NCI-H1436 treated with DMSO at 0.1 percent for 48 hours (cell line): ENCODE measurements at places on chromosomes 12 and 14.

DNA sequence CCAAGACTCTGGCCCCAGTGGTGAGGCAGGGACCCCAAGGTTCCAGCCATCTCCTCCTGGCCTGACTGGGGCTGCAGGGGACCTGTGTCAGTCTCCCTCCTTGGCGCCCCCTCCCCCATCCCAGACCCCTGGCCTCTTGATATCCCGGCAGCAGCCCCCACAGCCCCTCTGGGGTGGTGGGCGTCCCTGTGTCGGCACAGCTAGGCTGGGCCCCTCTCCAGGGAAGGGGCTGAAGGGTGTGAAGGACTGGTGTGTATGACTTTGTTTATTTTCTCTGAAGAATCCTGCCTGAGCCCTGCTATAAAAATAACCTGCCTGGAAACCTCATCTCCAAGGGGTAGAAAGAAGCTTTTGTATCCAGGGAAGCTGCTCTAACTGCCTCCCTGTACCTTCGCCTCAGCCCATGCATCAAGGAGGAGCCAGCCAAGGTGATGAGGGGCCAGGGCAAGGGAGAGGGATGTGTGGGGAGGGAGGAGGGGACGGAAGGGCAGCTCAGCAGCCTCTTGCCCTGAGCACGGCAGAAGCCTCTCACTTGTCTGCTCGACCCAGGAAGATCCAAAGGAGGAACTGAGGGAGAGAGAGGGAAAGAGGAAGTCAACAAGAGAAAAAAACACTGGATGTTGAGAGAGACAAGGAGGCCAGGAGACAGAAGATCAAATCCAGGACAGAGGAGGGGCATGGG is 25.4 kb upstream of the COL2A1 start:
- no peak for DNase-seq

DNA sequence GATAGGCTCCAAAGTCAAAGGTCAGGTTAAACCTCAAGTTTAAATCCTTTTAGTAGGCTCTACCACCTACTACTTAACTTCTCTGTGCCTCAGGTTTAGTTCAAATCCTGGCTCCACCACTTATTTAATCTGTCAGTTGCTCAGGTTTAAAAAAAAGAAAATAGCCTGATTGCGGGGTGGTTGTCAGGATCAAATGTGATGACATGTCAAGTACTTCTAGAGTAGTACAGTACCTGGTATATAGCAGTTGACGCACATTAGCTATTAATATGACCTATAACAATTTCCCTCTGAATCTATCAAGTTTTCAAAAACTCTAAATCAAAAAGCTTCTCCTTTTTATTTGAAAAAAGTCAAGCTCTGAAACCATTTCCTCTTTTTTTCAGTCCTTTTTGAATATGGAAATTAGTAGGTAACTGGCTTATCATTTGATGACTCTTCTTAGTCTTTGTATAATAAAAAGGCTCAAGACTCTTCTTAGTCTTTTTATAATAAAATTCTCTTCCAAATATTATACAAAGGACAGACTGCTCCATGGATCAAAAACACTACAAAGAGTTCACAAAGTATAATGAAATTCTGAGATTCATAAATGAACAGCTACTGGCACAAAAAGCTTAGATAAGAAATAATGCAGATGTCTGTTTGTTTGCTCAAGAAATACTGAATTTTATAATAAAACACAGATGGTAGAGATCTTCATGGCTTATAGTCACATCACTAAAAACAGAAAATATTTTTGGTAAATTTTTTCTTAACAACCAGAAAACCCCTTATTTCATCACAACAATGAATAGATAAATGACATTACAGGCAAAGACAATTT is 5.0 kb downstream of the OSBPL8 start:
- no peak for DNase-seq

DNA sequence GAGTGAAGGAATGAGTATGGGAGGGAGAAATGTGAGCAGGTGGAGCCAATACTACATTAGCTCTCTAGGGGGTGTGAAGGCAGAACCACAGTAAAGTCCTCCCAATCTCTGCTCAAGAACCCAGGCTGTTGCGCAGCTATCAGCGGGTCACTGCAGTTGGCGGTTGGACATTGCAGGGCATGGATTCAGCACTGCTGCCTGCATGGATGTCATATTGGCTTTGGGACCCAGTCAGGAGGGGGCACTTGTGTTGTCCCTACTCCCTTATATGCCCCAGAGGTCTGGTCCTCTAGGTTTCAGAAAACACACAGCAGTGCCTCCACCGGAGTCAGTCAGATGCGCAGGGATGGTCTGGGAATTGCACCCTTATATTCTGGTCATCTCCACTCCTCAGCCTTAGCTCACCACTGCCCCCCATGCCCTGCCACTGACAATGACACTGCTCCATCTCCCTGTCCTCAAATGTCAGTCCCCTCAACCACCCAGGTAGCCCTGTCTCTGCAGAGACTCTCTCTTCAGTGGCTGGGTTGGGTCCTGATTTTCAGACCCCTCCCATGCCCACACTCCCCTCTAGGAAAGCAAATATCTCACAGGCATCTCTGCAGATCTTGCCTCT is 9.6 kb downstream of the ZDHHC22 start:
- DNase-seq, result no peak

GRCh38 chr14:67764496-67764895 is 51.9 kb downstream of the ZFYVE26 start:
- no peak for DNase-seq

- DNase-seq, result no peak
Observed at GRCh38 chr12:67508830-67509229, 139.7 kb upstream of the DYRK2 start.

GRCh38 chr12:20704860-20705259 is 9.7 kb downstream of the SLCO1C1 start:
- no peak for DNase-seq

GRCh38 chr12:108853981-108854446 is 3.4 kb downstream of the SSH1 start:
- DNase-seq, result no peak

- no peak for DNase-seq
Observed at GRCh38 chr12:71719647-71720370, 33.9 kb downstream of the TMEM19 start.

DNA sequence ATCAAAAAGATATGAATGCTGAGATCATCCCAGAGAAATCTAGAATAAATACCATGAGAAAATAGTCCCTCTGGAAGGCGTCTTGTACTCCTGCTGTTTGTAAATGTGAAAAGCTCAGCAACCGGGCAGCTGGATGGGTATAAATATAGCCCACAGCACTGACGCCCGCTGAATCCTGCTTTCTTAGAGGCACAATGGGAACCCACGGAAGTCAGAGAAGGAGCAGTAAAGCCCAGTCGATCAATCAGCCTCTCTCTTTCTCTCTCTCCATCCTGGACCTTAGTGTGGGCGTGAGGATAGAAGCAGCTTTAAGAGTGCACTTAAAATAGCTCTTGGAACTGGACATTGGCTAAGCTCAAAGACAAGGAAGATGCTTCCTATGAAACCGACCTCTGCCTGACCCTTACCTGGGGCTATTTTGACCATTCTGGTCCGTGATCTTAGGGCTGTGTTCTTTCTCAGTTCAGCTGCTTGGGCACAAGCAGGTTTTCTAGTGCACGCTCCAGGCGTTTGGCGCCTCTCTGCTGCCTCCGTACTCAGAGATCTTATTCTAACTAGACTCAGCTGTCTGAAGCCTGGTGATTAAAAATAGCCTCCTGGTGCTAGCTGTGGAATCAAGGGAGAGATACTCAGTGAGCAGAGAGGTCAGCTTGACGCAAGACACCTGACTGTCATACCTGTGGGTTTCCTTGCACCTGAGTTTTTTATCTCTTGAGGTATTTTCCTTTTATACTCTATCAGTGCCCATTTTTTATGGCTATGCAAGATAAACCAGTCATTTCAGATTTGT is 144.6 kb downstream of the ETV6 start:
- no peak for DNase-seq

GRCh38 chr12:94534774-94535509 is 75.3 kb upstream of the CEP83 start:
- DNase-seq, result no peak

- no peak for DNase-seq
Observed at GRCh38 chr14:94771906-94772490, 2.1 kb upstream of the GSC start.

DNA sequence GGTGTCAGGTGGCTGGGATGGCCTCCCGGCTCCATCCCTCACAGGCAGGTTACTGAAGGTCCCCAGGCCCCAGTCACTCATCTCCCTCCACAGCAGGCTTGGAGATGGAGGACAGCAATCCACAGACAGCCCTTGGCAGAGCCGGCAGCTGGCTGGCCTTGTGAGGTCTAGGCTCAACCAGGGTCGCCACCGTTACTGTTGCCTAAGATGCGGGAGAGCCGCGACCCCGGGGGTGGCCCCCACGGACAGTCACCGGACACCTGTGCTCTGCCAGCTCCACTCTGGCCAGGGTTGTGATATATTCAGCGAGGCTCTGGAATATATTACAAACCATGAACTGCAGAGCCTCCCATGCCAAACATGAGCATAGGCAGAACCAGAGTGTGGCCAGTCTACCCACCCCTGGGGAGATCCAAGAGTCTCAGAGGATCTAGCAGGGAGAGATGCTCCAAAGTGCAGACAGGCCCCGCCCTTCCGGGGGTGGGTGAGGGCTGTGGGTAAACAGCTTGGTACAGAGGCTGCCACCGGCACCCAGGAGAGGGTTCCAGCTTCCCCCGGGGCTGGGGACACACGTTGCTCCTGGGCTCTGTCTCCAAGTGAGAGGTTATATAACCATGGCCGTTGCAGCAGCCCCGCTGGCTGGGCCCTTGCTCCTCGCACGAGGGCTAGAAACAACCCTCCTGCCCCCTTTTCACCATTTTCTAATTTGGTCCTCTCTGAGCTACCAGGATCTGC is 55.9 kb upstream of the DIO3 start:
- DNase-seq, result no peak

DNA sequence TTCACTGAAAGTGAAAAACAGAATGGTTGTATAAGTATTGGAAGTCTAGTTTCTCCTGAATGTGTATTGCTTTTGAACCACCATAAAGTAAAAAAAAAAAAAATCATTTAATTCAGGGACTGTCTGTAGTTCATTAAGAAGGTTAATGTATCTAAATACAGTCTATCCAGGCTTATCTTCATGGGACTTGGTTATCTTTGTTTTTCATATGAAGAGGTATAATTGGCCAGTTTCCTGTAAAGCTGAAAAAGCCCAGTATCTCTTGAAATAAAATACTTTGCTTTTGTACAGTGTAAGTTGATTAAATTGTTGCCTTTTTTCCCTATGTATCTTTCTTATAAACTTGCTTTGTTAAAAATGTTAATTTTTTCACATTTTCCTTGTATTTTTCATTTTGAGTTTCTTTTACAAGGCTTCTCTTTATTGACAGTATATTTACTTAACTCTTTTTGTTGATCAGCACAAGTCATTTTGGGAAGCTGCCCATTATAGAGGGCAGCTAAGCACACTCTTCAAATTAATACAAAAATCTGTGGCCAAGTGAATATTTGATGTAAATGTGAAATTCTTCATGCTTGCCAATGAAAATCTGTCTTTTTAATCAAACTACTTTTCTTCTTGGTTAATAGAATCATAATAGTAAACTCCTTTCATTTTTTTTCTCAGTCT is 156.0 kb downstream of the TMTC3 start:
- DNase-seq, result no peak

- no peak for DNase-seq
Observed at GRCh38 chr14:92679246-92679645, 69.2 kb downstream of the LGMN start.

GRCh38 chr14:50085570-50086320 is 30.6 kb downstream of the VCPKMT start:
- no peak for DNase-seq

DNA sequence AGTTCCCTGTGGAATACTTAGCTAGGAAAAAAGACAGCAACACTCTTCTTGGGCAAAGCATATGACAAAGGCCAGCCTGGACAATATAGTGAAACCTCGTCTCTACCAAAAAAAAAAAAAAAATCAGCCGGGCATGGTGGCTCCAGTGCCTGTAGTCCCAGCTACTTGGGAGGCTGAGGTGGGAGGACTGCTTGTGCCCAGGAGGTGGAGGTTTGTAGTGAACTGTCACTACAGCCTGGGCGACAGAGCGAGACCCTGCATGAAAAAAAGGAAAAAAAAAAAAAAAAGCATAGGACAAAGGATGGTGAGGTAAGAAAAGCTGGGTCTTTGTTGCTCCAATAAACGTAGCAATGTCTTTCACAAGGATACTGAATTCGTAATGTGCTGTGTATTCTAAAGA is 1.1 kb downstream of the TXNDC16 start:
- DNase-seq, result no peak

GRCh38 chr12:95790917-95791849 is 619 bp upstream of the NTN4 start:
- DNase-seq, result no peak

- DNase-seq, result no peak
Observed at GRCh38 chr12:55865327-55865726, 22.6 kb upstream of the MMP19 start.

- DNase-seq, result no peak
Observed at GRCh38 chr12:85632390-85632789, 203.8 kb downstream of the RASSF9 start.

DNA sequence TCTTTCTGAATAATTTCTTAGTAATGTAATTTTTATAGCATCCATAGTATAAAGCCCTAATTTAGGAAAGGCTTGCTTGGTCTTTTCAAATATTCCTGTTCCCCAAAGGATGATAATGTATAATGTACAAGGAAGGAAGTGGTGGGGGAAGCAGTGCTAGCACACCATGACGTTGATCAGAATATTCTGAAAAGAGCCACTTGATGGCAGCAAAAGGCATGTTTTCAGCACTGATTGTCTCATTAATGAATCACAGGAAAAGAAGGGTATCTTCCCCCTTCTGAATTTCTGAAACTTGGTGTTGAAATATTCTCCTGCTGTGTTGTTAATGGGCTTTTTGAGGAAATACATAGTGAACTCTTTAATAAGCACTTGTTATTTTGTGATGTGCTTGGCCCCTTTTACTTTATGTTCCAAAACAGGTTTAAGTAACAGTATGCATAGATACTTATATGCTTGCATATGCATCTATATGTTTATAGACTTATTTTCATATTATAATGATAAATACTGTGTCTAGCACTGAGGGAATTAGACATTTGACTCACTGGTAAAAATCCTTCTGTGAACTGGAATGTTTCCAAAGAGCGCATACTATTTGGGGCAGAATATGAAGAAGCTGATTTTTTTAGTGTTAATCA is 122.0 kb downstream of the TMEM117 start:
- no peak for DNase-seq

DNA sequence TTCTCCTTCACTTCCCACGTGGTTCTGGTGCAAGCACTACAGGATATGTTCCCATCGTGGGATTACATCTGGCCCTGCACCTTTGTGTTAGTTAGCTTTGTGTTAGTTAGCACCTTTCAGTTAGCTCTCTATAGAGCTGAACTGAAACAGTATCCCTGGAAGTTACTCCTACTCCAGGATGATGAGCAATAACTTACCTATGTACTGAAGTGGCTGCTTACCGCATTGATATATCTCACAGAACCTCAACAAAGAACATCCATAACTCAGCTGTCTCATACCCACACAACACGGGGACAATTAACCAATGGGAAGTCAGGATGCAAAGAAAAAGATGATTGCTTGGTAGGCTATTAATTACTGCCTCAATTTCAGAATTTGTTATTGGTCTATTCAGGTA is 146.6 kb downstream of the ASCL4 start:
- DNase-seq, result no peak

GRCh38 chr12:74539261-74539660 is 1.6 kb downstream of the ATXN7L3B start:
- no peak for DNase-seq

GRCh38 chr14:90132821-90133570 is 71.2 kb downstream of the KCNK13 start:
- no peak for DNase-seq
